ENCODE measurements at places on chromosomes 5 and 9. TPM values are rescaled to one million over a fixed set of nuclear protein-coding genes. Genes with fewer than 3 reads are reported as not detected.

- H3K36me3 ChIP-seq: no peaks in the 10 kb centered on the region
- peak overlapping the region; percentile 42 for H3K4me3 ChIP-seq
- H3K27me3 ChIP-seq: peaks cover 6% of the 10 kb centered on the region
- H3K27ac ChIP-seq: no peak overlapping the region
These were observed 215.5 kb downstream of the PDZD2 start for GRCh38 chr5:31854181-31855133.

- peaks cover 23% of the 10 kb centered on the region for H3K4me1 ChIP-seq
- no peak overlapping the region for H3K27ac ChIP-seq
- no peak overlapping the region for H3K4me3 ChIP-seq
- no peaks in the 10 kb centered on the region for H3K36me3 ChIP-seq
These were observed 87.9 kb downstream of the CEMIP2 start for GRCh38 chr9:71680189-71680980.

DNA sequence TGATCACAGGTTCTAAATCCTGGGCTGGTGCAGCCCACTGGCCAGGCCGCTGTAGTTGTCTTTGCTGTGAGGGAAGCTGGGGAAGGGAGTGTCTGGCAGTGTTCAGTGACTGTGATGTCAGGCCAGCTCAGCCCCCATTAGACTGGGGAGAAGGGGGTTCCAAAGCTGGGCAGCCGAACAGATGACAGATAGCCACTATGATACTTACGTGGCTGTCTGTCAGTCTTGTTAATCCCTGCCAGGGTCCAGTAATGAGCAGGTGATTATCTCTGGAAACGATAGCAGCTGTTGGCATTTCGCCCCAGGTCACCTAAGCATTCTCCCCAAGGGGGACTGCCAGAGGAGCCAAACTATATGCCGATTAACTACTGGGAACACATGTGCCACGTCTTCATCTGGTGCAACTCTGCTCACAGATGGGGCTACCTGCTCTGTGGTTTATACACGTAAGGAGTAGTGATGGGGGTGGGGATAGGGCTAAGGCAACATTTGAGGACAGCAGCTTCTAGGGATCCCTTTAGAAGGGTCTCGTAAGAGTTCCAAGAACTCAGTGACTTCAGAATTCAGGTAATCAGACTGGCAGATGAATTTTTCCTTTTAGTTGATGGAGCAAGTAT is 396.3 kb downstream of the KDM4C start:
- no peak for DNase-seq
- no peak overlapping the region for H3K4me3 ChIP-seq
- no peaks in the 10 kb centered on the region for H3K27me3 ChIP-seq
- H3K27ac ChIP-seq: peak overlapping the region; percentile 82

DNA sequence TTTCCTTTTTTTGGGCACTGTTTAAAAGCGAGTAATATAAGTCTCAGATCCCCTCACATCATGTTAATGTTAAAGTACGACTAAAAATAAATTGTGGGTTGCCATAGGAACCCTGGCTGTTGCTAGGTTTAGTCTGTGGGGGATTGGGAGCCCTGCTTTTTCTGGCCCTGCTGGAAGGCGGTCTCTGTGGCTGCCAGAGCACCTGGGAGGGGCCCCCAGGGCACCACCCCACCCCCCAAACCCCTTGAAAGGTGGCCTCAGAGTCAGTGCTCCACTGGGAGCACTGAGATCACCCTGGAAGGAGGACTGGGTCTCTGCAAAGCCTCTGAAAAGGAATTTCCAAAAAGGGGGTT is 66.2 kb upstream of the NEURL1B start:
- no peaks in the 10 kb centered on the region for H3K36me3 ChIP-seq
- no peaks in the 10 kb centered on the region for H3K27me3 ChIP-seq
- no peak for DNase-seq
- peaks cover 38% of the 10 kb centered on the region for H3K4me1 ChIP-seq

DNA sequence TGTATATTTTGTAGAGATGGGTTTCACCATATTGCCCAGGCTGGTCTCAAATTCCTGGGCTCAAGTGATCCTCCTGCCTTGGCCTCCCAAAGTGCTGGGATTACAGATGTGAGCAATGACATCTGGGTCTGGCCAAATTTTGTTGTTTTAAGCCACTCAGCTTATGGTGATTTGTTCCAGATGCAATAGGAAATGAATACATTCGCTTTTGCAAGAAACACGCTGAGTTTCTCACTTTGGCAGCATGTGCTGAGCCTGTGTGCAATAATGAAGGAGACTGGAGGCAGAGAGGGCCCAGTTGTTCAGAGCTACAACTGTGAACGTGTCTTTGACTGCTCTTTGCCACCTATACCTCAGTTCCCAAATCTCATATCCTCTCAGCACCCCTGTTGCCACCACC is 56.4 kb downstream of the KIF4B start:
- no peaks in the 10 kb centered on the region for H3K36me3 ChIP-seq
- no peaks in the 10 kb centered on the region for H3K27me3 ChIP-seq
- no peak for DNase-seq
- no peak overlapping the region for H3K27ac ChIP-seq

DNA sequence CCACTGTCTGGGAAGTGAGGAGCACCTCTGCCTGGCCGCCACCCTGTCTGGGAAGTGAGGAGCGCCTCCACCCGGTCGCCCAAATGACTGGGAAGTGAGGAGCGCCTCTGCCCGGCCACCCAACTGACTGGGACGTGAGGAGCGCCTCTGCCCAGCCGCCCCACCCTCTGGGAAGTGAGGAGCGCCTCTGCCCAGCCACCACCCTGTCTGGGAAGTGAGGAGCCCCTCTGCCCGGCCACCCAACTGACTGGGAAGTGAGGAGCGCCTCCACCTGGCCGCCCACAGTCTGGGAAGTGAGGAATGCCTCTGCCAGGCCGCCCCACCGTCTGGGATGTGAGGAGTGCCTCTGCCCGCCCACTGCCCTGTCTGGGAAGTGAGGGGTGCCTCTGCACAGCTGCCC is 32.9 kb downstream of the SAXO1 start:
- H3K27ac ChIP-seq: no peak overlapping the region
- no peaks in the 10 kb centered on the region for H3K4me1 ChIP-seq
- no peak for DNase-seq
- H3K4me3 ChIP-seq: no peak overlapping the region

DNA sequence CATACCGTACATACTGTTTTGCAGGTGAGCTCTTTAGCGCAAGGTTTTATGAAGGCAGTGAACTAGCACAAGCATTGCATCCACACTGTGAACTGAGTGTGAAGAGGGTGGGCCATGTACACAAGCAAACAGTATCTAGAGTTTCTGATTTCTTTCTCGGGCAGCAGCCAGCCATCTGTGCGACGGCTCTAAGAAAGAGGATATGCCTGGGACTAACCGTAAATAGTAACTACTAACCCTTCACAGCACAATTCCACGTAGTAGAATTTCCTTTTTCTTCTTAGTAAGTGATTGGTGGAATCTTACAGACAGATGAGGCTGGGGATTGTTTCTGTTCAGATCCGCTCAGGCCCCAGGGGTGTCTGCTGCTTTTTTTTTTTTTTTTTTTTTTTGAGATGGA is 89.0 kb downstream of the DRD1 start:
- no peaks in the 10 kb centered on the region for H3K4me1 ChIP-seq
- no peak for DNase-seq
- H3K36me3 ChIP-seq: no peaks in the 10 kb centered on the region
- H3K27me3 ChIP-seq: no peaks in the 10 kb centered on the region
- no peak overlapping the region for H3K27ac ChIP-seq

- no peak overlapping the region for H3K27ac ChIP-seq
- H3K4me1 ChIP-seq: peaks cover 7% of the 10 kb centered on the region
- no peaks in the 10 kb centered on the region for H3K27me3 ChIP-seq
- no peaks in the 10 kb centered on the region for H3K36me3 ChIP-seq
These were observed 129.5 kb downstream of the NPR3 start for GRCh38 chr5:32840606-32841005.

- no peaks in the 10 kb centered on the region for H3K27me3 ChIP-seq
- no peaks in the 10 kb centered on the region for H3K4me1 ChIP-seq
- peaks cover 14% of the 10 kb centered on the region for H3K36me3 ChIP-seq
- no peak overlapping the region for H3K27ac ChIP-seq
- H3K4me3 ChIP-seq: no peak overlapping the region
These were observed 71.8 kb downstream of the PHF2 start for GRCh38 chr9:93648181-93648580.

DNA sequence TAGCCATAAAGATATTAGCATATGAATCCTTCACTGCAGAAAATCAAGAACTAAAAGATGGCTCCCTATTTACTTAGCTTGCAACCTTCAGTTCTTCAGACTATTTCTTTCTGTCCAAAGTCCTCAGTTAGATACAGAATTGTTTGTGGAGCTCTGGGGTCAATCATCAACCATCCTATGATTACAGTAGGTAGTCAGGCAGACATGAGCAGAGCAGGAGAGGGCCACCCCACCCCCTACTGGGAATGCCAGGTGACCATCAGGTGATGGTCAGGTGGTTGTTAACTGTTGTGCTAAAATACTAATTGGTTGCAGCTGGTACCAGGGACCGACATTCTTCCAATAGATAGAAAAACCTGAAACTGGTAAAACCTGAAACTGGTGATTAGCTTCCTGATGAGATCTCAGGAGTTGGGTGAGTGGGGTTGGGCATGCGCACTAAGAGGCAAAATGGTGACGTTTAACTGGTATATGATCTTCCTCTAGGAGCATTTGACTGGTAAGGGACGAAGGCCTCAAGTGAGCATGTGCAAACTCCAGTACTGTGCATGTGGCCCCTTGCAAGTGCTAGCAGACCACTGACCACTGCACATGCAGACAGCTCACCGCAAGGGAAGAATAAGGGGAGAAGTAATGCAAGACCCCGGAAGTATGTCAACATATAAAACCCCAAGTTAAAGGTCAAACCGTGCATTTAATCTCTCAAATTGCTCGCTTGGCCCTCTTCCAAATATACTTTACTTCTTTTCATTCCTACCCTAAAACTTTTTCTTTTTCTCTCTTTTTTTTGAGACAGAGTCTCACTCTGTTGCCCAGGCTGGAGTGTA is 13.6 kb downstream of the C9orf57 start:
- H3K4me3 ChIP-seq: no peak overlapping the region
- no peak overlapping the region for H3K27ac ChIP-seq
- no peaks in the 10 kb centered on the region for H3K36me3 ChIP-seq
- no peaks in the 10 kb centered on the region for H3K27me3 ChIP-seq
- no peaks in the 10 kb centered on the region for H3K4me1 ChIP-seq
- no peak for DNase-seq

DNA sequence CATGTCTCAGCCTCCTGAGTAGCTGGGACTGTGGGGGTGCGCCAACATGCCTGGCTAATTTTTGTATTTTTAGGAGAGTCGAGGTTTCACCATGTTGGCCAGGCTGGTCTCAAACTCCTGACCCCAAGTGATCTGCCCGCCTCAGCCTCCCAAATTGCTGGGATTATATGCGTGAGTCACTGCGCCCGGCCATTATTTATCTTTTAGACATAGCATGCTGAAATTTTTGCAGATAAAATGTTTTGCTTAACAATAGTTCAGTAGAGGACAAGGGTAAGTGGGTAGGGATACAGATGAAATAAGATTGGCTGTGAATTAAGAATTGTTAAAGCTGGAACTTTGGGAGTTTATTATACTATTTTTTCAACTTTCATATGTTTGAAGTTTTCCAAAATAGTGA is 150.8 kb upstream of the GRHPR start:
- no peak overlapping the region for H3K4me3 ChIP-seq
- no peaks in the 10 kb centered on the region for H3K27me3 ChIP-seq
- no peak for DNase-seq
- no peaks in the 10 kb centered on the region for H3K4me1 ChIP-seq
- H3K27ac ChIP-seq: no peak overlapping the region

DNA sequence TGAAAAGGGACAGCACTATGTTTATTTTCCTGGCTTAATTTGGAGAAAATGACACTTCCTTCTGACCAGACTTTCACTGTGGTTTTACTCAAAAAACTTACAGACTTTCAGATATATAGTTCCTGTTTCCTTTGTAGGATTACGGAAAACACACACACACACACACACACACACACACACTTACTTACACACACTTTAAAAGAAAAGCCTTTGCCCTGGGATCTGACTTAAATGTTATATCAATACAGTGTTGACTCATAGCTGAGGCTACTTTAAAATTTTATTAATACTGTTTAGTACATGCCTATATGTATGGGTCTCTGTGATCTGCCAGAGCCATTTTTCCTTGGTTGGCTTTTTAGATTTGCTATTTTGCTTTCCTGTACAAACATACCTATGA is 758.3 kb downstream of the DNAH5 start:
- no peak overlapping the region for H3K27ac ChIP-seq
- H3K36me3 ChIP-seq: no peaks in the 10 kb centered on the region
- H3K4me1 ChIP-seq: no peaks in the 10 kb centered on the region
- H3K27me3 ChIP-seq: no peaks in the 10 kb centered on the region

DNA sequence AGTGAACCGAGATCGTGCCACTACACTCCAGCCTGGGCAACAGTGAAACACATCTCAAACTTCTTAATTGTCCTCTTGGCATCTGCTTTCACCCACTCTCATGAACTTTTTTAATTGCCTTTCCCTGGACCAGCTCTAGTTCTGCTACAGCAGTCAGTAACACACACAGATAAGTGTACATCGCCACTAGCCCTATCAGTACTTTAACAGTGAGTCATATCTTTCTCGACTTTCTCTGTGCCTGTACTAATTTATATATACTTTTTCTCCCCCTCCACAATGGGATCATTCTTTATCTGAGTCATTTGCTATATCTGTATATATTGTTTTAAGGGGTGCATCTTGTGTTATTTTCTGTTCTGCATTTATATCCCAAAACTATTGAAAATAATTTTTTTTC is 6.7 kb downstream of the CDC37L1 start:
- no peak for DNase-seq
- peaks cover 5% of the 10 kb centered on the region for H3K4me1 ChIP-seq
- H3K36me3 ChIP-seq: peaks cover 14% of the 10 kb centered on the region
- no peak overlapping the region for H3K27ac ChIP-seq

GRCh38 chr5:141649056-141649688 is 2.0 kb downstream of the FCHSD1 start:
- H3K36me3 ChIP-seq: no peaks in the 10 kb centered on the region
- H3K4me1 ChIP-seq: no peaks in the 10 kb centered on the region

DNA sequence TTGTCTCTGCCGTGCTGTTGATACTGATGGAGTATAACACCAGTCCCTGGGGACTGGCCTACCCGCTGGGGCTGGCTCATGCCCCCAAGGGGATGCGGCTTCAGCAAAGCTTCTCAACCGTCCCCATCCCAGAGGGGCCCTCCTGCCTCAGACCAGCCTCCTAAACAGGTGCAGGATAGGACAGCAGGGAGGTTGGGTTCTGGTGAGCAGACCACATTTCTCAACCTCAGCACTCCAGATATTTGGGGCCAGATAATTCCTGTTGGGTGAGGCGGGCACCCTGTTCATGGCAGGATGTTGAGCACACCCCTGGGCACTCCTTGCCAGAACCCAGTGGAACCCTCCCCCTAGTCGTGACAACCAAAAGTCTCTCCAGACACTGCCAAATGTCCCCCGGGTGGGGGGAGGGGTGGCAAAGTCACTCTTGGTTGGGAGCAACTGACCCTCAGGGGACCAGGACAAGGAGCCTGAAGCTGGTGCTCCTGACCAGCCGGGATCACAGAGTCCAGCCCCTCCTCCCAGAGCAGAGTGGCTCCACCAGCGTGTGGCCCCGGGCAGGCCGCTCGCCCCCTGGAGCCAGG is 107.8 kb downstream of the ZNF354C start:
- no peak for DNase-seq
- no peaks in the 10 kb centered on the region for H3K36me3 ChIP-seq
- H3K4me1 ChIP-seq: no peaks in the 10 kb centered on the region
- H3K27me3 ChIP-seq: no peaks in the 10 kb centered on the region
- no peak overlapping the region for H3K4me3 ChIP-seq

GRCh38 chr5:126188804-126189203 is 234.4 kb upstream of the GRAMD2B start:
- H3K27me3 ChIP-seq: no peaks in the 10 kb centered on the region
- H3K27ac ChIP-seq: no peak overlapping the region
- DNase-seq: no peak
- no peak overlapping the region for H3K4me3 ChIP-seq

MCTP1 gene
- total RNA-seq: not detected

BSPRY gene
- total RNA-seq: 0.32 TPM

TSSK1B gene
- total RNA-seq: 0.14 TPM

IFNA2 gene
- total RNA-seq: not detected

TMED9 gene
- 146 TPM for total RNA-seq
